Glomerular endothelial cell (primary cell): ENCODE measurements at places on chromosomes 6 and 20. TPM values are rescaled to one million over a fixed set of nuclear protein-coding genes. Genes with fewer than 3 reads are reported as not detected.

Gene LY6G6D
- not detected in 2 replicates for total RNA-seq

Gene AP5S1
- total RNA-seq = 16.5 and 17.6 TPM in 2 replicates

Gene EEF1E1
- total RNA-seq = 44.8 and 55.8 TPM in 2 replicates

Gene MAS1
- not detected in 2 replicates for total RNA-seq

Gene TTLL9
- 0.23 and 0.29 TPM in 2 replicates for total RNA-seq

Gene SPTLC3
- total RNA-seq = 0.15 and 0.64 TPM in 2 replicates
